Fibroblast of skin of left biceps (primary cell): ENCODE measurements at places on chromosomes 2 and 18.

DNA sequence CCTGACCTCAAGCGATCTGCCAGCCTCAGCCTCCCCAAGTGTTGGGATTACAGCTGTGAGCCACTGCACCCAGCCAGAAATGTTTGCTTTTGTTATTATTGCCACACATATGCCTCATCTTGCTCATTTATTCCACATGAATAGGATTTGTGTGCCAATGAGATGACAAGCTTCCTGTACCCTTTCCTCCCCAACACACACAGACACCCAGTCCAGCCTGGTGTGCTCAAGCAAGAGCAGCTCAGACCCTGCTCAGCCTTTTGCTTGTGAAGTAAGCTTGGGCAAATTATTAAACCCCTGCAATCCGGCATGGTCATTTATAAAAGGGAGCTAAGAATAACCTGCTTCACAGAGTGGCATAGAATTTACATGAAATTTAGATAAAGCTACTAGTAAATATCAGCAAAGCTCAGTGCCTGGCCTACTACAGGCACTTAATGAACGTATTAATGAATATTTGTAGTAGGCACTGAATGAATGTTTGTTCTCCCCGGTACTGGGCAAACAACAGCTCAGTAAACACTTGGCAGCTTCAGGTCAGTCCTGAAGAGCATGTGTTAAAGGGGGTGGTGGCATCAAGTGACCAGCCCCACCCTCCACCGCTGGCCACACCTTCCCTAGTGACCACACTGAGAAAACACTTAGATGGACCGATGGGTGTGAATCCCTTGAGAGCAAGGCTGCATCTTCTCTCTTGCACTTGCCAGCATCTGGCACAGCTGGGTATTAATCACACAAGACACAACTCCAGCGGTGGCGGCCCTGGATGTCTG lies 280.2 kb downstream of the SRBD1 start:
- no peak for DNase-seq

DNA sequence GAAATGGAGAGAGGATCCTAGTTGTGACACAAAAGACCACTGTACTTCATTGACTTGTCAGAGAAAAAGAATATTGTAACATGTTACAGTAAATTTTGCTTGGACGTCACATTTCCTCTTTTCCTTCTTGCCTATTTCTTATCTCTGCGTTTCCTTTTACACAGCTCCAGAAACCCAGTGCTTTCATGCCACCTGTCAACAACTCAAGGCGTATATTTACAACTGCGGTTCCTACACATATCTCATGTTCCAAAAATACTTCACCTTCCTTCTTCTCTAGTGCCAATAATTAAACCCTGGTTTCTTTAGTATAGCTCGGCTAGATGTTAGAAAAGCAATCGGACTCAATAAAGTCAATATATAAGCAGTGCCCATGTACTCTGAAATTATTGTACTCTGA lies 911.5 kb upstream of the FSHR start:
- DNase-seq: no peak

GRCh38 chr2:233007739-233008138 lies 5.3 kb downstream of the NGEF start:
- DNase-seq: no peak

DNA sequence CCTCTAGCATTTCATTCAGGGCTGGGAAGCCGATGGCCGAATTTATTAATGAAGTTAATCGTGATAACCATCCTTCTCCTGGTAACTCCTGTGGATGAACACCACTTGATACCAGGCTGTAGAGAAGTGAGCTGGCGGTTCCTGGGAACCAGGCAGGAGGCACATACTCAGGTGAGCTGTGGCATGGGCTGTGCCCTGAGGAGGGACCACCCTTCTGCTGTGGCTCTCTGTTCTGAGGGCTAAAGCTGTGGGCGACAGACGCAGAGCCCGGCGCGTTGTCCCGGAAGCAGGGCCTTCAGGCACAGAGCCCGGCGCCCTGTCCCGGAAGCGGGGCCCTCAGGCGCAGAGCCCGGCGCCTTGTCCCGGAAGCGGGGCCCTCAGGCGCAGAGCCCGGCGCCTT lies 462.3 kb upstream of the SALL3 start:
- no peak for DNase-seq

GRCh38 chr2:136233298-136233697 lies 115.3 kb upstream of the CXCR4 start:
- no peak for DNase-seq

DNA sequence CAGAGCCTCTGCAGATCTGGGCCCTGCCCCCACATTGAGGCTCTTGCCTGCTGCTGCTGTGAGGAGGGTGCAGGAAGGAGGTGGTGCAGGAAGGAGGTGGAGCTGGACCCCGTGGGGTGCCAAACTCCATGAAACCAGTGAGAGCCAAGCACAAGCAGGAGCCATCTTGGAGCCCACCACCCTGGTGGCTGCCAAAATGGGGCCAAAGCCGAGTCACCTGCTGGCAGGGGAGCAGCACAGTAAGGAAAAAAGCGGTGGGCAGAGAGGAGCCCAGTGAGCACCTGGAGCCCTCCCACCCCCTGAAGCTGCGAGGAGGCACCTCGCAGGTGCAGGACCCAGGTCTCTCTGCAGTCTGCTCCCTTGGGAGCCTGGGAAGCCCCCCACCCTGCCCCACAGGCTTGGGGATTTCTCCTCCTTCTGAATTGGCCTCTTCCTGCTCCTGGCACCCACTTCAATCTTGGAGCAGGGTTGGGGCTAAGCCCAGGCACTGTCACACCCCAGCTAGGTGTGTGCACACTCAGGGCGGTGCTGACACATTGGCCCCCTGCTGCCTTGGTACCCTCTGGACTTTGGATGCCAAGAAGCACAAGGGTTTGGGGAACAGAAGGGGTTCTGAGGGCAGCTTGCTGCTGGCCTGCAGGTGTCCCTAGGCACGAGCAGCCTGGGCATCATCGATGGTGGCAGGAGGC lies 245.4 kb upstream of the LRRTM4 start:
- DNase-seq: no peak

GRCh38 chr18:23669804-23670405 lies 7.2 kb upstream of the ANKRD29 start:
- no peak for DNase-seq

DNA sequence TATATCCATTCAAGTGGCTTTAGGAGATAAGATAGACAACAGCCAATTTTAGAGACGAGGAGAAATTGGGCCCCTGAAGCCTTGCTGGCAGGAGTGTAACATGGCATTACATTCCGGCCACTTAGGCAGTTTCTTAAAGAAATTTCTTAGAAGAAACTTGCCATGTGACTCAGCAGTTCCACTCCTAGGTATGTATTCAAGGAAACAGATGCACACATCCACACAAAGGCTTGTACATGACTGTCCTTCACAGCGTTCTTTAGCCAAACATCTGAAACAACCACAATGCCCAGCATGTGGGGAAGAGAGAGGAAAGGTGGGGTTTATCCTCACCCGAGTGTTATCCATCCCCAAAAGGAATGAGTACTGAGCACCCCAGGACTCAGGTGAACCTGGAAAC lies 107.1 kb downstream of the NFATC1 start:
- no peak for DNase-seq

DNA sequence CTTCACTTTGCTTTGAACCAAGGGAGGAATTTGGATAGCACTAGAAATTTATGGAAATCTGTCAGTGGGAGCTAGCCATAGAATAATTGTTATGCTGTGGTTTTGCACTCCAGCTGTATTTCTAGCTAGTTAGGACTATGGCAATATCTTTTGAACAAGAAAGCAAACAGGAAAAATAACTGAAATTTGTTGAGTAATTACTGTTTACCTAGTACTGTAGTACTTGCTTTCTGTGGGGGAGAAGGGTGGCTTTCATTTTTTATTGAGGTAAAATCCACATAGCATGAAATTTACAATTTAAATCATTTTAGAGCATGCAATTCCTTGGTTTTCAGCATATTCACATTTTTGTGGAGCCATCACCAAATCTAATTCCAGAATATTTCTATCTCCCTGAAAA lies 28.4 kb downstream of the MBD5 start:
- DNase-seq: no peak

DNA sequence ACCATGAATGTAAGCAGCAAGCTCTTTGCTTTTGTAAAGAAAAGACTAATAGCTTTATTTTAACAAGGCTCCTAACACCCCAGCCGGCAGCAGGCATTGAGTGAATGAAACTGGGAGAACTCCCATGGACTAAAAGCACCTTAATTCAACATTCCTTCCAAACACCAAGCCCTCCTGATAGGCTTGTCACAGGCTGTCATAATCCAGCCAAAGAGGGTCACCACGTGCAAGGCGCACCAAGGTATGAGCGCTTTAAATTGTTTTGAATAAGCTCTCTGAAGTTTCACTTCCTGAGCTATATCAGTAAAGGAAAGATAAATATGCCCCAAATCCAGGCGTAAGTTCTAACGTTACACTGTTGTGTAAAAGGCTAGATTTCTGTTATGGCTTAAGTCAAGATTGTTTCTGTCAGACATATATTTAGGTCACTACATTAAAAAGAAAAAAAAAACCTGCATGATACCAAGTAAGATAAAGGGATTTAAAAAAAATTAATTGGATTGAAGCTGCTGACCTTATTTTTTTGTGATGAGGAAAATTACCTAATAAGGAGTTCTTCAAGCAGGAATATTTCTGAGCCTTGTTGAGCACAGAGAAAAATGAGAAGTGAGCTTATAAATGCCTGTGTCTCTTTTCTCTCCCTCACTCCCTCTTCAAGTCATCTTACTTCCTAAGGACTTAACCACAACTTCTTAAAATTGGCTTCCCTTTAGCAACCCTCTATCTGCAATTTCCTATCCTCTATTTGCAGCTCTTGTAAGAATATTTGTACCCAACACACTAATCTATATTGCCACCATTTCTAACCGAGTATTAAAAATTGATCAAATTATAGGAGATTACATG lies 136.1 kb upstream of the NRP2 start:
- no peak for DNase-seq

DNA sequence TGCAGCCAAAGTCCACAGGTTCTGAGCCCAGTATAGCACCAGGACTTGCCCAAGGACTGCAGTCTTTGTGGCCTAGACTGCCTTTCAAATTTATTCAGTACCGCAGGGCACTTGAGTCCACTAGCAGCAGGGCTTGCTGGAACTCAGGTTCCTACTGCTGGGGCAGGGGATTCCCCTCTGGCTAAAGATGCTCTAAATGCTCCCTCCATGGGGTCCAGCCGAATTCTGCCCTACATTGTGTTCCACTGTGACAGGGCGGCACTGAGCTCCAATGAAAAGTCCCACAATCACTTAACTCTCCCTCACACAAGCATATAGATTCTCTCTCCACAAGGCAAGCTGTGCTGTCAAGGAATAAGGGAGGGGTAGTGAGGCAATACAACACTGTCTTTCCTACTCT lies 518.1 kb upstream of the VRK2 start:
- DNase-seq: no peak

DNA sequence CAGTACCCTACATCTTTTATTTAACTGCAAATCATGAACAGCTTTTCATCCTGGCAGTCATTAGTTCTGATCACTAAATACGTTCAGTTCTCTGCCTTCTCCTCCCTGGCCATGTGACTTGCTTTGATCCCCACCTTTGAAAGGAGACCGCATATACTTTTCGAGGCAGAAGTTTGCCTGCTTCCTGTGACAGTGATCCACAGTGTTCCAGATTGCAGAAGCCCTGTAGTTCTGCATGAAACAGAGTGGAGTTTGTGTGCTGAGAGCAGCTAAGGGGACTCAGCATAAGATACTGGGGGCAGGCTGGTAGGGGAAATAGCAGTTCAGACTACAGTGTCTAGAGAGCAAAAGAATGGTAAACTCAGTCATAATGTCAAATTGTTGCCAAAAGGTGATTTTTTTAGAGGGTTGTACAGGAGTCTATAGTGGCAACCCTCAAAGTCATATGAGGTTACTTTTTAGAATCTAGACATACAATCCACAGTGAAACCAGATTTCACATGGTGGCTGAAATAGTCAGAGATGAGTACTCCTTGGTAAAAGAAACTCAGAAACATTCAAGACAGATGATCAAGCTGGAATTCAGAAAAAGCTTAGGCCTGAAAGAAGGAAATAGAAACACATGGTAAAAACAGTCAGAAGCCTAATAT lies 1800.4 kb upstream of the CELF4 start:
- DNase-seq: no peak

DNA sequence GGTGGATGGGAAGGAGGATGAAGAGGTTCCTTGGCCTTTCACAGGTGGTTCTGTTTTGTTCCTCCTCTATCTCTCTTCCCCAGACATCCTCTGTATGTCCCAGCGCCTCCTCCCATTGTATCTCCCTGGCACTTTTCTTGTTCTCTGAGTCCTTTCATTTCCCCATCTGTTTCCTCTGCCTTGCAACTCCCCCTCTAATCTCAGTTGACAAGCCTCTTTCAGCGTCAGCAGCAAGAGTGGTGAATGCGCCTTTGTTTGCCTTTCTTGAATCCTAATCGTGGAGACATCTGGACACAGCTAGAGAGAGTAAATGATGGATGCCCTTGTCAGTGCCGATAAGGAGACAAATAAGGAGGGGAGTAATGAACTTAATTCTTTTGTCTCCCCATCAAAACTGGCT lies 167.0 kb downstream of the NDUFA10 start:
- no peak for DNase-seq

DNA sequence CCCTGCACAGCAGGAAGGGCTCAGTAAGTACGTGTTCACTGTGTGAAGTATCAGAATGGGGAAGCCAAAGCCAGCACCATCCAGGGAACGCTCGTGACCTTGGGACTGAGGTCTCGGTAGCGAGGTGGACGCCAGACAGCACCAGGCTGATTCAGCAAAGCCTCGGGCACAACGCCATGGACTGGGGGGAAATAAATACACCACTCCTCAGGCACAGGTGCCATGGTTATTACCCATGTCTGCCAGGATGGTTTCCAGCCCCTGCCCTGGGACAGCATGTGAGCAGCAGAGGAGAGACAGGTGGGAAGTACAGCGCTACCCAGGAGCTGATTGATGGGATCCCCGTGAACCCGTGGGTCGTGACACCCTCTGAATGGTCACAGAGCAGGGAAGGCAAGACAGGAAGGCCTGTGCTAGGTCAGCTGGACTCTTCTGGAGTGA lies 53.0 kb downstream of the REEP1 start:
- no peak for DNase-seq

GRCh38 chr2:34997779-34998178 lies 1357.8 kb upstream of the CRIM1 start:
- DNase-seq: no peak

DNA sequence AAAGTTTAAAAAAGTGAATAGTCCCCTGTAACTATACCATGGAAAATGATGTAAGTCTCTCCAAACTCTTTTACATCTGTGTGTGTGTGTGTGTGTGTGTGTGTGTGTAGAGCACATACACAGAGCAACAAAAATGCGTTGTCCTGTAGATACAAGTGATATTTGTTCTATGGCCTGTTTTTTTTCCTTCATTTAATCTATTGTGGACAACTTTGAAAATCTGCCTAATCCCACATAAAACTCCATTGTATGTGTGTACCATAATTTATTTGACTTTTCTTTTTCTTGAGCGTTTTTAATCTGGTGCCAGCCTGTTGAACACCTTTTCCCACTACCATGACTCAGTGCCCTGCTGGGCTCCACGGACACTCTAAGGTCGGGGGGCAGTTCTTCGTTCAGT lies 52.3 kb upstream of the ELOA2 start:
- DNase-seq: no peak

DNA sequence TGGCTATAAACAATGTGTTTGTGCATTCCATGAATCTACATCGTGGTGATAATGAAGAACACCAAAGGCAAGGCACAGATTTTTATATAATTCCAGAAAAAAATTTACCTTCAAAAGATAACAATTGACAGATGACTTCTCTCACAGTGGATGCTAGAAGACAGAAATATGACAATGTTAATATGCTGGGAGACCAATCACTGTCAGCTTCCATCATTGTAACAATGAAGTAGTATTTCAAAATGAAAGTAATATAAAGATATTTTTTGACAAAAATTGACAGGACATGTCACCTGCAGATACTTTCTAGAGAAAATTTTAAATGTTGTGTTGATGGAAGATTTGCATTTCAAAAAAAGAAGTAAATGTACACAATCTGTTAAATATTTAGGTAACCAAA lies 1925.9 kb upstream of the LRRTM1 start:
- no peak for DNase-seq
